ENCODE measurements at places on chromosomes 7 and 10.

GRCh38 chr7:142188154-142188553, 69.7 kb downstream of the PRSS58 start:
- DNase-seq = no peak

GRCh38 chr7:4960363-4960762, 1.4 kb upstream of the MMD2 start:
- no peak for DNase-seq

GRCh38 chr10:19620811-19621210, 195.4 kb upstream of the PLXDC2 start:
- DNase-seq = peak; percentile 19

DNA sequence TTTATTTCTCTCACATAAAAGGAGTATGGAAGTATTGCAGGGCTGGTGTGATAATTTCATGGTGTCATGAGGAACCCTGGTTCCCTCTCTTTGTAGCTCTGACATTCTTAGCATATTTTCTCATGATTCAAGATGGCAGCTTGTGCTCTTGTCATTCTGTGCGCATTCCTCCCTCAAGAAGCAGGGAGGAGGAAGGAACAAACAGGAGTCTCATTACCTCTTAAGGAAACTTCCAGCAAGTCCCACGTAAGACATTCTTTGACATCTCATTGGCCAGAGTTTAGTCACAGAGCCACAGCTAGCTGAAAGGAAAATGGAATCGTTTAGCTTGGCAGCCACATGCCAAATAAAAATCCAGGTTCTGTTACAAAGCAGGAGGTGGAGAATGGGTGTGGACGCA, 546.8 kb downstream of the LRMDA start:
- no peak for DNase-seq

DNA sequence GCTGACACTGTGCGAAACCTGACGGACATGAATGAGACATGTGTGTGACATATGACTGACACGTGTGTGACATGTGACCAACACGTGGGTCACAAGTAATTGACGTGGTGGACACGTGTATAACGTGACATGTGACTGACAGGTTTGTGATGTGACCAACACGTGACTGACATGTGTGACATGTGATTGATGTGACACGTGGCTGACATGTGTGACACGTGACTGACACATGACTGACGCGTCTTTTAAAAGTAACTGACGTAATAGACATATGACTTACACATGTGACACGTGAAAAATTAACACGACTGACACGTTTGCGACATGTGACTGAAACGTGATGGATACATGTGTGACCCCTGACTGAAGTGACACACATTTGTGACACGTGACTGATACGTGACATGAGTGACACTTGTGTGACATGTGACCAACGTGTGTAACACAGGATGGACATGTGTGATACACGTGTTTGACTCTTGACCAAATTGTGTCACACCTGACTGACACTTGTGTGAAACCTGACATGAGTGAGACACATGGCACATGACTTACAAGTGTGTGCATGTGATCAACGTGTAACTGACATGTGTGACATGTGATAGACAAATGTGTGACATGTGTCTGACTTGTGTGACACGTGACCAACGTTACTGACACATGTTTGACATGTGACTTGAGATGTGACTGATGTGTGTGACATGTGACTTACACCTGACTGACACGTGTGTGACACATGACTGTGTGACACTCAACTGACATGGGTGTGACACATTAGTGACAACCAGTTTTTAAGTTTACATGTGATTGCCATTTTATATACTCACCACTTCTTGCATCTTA, 56.9 kb downstream of the ZNF92 start:
- no peak for DNase-seq

- DNase-seq = no peak
These were observed 397.0 kb downstream of the CALN1 start for GRCh38 chr7:72015136-72015535.

DNA sequence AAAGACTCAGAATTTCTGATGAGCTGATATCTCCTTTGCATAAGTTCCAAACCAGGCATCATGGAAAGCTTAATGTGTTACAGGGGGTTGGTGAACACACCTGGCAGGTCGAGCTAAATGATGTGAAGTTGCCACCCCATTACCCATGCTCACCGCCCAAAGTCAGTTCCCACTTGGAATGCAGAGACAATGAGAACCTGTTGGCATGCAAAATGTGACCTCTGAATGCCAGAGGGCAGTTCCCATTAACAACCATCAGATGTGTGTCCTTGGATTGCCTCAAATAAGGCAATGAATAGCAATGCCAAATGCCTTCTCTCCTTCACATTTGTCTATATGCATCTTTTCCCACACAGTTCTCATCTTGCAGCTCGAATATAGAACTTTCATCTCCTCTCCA, 190.7 kb downstream of the CDCA7L start:
- DNase-seq = no peak

DNA sequence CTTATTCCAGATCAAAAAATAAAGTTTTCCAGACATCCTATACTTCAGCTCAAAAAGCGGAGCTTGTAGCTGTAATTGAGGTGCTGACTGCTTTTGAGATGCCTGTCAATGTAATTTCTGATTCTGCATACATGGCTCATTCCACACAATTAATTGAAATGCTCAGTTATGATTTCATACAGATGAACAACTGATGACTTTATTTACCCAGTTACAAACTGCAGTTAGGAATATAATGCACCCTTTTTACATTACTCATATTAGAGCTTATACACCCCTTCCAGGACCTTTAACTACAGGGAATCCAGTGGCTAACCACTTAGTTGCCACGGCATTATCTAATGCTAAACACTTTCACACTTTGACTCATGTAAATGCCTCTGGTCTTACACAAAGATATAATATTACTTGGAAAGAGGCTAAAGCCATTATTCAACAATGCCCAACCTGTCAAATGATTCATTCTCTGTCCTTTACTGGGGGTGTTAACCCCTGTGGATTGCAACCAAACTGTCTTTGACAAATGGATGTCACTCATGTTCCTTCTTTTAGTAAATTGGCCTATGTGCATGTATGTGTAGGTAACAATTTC, 147.3 kb downstream of the ZNF33B start:
- DNase-seq = peak; percentile 17

DNA sequence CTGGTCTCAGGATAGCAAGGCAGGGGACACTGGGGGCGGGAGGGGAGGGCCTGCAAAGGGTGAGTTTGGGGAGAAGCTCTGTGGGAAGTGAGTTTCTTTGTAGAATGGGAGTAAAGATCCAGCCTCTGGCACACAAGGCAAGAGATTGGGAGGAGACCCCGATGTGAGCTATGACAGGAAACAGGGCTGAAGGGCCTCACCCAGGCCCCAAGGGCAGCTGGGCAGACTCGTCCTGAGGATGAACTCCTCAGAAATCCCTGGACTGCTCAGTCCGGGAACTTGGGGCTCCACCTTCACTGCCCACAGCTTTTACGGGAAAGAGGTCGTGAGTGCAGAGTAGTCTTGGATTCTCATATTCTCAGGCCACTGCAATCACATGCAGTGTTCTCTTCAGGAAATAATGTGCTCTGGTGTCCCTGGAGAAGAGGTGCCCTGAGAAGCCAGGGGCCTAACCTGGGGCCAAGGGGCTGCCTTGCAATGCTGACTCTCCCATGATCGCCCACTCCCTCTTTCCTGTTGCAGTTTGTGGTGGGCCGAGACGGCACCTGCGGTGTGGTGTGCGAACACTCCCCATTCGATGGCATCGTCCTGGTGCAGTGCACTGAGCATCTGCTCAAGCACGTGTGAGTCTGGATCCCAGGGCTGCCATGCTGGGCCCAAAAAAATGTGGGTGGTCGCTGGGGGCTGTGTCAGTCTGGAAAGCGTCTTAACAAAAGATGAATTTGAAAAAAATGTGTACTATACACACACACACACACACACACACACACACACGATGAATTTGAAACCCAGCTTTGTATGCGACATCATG, 31.3 kb upstream of the C10orf53 start:
- DNase-seq = no peak

- DNase-seq = no peak
These were observed 225.0 kb downstream of the AUTS2 start for GRCh38 chr7:69823151-69823744.

DNA sequence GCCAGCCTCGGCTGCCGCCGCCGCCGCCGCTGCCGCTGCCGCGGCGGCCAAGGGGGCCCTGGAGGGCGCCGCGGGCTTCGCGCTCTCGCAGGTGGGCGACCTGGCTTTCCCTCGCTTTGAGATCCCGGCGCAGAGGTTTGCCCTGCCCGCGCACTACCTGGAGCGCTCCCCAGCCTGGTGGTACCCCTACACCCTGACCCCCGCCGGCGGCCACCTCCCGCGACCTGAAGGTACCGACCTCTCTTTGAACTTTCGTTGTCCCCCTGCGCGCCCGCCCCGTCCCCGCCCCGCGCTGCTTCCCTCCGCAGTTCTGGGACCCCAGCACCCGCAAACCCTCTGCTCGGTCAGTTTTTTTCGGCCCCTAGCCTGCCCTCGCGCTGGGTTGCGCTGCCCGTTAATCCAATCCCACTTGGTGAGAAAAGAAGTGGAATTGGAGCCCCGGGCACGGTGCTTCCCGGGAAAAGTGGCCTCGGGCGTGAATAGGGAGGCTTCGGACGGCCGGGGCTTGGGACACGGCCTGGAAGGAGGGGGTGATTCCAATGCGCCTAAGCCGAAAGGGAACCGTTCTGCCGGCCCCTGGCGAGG, 543 bp downstream of the HMX3 start:
- DNase-seq = no peak

- DNase-seq = no peak
These were observed 994 bp upstream of the PTF1A start for GRCh38 chr10:23190872-23191763.

DNA sequence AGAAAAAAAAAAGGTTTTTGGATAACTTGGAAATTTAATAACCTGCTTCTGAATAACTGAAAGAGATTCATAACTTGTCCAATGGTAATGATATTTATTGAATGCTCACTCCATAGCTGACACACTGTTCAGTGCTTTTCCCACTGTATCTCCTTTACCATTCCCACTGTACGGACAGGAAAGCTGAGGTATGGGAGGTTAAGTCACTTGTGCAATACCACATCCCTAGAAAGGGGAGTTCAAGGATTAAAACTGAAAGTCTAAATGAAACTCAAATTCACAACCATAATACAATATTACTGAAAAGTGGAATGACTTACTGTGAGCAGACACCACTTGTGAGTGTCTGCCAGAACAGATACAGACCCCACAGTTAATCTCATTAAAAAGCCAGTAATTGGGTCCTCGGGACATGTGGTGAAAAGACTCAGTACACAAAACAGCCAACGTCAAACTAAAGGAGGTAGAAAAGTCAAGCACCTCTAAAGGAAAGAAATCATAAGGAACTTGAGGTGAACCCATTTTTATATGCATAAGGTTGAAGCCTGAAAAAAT, 13.8 kb upstream of the RHOBTB1 start:
- no peak for DNase-seq

DNA sequence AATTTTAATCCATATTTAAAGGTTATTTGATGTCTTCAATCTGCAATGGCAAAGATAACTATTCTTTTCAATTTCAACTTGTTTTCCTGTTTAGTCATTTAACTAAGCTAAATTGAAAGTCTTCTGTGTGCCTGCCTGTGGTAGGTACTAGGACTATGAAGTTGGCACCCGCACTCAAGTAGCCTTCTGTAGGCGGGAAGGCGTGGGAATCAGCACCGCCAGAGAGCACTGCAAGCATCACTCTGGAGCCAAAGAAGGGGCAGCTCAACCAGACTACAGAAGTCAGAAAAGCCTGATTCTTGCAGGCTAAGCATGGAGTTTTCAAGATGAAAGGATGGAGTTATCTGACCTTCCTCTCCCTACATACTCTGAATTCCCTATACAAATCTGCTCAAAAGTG, 269.0 kb upstream of the PHF14 start:
- no peak for DNase-seq

DNA sequence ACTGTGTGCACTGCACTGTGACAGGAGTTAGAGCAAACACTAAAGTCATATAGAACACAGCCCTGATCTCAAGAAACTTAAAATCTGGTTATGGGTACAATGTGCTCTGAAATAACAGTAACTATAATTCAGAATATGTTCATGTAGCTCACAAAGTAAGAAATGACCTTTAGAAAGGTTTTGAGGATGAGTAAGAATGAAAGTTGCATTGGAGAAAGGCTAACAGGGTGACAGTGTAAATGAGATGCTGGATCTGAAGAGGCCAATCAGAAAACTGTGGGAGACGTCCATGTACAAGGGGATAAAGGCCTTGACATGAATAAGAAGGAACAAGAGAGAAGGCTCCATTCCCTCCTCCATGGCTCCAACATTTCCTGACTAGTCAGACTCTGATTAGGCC, 124.7 kb downstream of the GRM3 start:
- DNase-seq = no peak

- no peak for DNase-seq
These were observed 98.2 kb downstream of the FAM204A start for GRCh38 chr10:118243907-118244306.

GRCh38 chr10:30007406-30007805, 52.0 kb downstream of the JCAD start:
- DNase-seq = no peak

- DNase-seq = no peak
These were observed 98.5 kb downstream of the TPST1 start for GRCh38 chr7:66303454-66304155.

GRCh38 chr7:33421429-33421828, 292.1 kb downstream of the BBS9 start:
- peak; percentile 18 for DNase-seq
